ENCODE measurements at places on chromosomes 2 and 18.
A peak's percentile ranks its signal among the peaks of the same experiment; 100 is the strongest.

DNA sequence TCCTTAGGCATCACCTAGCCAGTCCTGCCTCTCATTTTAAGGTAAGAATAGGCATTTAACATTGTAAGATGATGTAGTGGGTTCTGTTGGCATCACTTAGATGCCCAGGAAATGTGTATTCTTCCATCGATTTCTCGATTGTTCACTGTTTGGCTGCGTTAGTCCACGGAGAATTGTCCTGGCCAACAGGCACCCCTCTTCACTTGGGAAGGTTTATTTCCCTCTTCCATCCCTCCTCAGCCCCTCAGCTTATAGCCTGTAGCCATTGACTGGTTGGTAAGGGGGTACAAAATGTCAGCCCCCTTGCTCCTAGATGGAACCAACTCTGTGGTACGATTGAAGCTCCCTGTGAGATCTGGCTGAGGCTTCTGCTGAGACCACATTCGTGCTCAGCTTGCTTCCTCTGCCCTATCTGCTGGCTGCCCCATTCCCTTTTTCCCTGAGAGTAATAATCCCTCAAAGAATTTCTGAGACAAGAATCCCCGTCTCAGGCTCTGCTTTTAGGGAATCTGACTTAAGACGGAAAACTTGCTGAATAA is 43.4 kb downstream of the PLEKHA3 start:
- peak; percentile 34 for DNase-seq

DNA sequence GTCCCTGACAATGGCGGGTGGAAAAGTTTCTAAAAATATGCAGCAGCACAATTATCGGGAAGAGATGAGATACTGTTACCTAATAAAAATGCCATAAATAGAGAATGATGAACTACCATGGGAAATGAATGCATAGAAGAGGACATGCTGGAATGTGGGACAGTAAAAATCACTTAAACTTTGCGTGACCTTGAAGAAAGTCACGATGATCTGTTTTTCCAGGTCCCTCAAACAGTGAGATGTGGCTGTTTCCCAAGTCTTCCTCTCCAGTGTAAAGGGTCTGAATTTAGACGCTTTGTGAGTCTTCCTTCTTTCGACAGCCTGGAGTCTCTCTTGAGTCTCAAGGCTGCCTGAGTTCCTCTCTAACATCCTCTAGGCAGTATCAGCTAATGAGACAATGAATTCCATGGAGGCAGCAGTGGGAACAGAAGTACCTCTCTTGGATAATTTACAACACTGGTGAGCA is 1.4 kb downstream of the CLUL1 start:
- DNase-seq: no peak

DNA sequence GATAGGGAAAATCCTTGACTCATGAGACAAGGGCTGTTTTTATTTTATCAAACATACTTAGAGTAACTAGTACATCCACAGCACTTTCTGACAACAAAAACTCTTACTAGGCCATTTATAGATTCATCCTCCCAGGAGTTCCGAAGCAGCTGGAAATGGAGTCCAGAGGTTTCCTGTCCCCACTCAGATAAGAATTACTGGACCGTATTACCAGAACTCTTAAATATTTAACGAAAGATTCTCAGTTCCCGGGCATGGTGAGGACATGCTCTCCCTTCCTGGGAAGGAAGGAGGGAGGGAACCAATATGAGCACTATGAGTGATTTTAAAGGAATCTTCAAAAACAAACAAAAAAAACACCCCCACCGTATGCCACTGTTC is 41.2 kb downstream of the AKAIN1 start:
- DNase-seq: no peak

GRCh38 chr2:205709319-205709718 is 27.0 kb downstream of the NRP2 start:
- no peak for DNase-seq

Data from activated T-cell treated with anti-CD3 and anti-CD28 coated beads, Interleukin-2, amount 50 U/mL, for 24 hours (primary cell).